Cerebellum (tissue), 4 donors: ENCODE measurements at places on chromosomes 1 and 21.

DNA sequence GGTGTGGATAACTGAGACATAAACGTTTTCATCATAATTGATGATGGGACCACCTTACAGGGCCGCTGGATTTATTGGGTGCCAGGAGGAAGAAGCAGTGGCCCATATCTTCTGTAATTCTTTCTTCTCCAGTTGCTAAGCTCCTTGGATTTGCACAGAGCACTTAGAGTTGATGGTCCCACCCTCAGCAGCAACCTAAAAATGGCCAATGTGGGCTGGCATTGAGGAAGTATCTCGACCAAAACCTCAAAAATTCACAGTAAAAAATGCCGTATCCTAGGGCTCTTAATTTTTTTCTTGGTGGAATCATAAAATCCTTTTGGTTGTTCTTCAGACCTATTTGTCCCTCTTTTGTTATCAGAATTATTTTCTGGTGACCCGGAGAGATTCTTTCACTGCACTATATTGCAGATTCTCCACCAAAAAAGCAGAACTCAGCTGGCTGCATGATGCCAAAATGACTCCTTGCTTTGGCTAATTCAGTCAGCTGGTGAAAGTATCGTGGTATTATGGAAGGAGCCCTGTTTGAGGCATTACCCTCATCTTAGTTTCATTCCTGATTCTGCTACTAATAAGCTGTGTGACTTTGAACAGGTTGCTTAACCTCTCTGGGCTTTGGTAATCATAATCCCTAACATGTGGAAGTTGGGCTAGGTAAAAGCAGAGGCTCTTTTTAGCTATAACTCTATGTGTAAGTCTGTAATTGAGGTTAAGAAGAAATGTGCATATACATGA, 27.6 kb downstream of the KIRREL1 start:
- DNase-seq = no peak

- DNase-seq = no peak
These were observed 154.6 kb downstream of the FOXD2 start for GRCh38 chr1:47592296-47593012.

GRCh38 chr1:41640141-41640751, 155.8 kb upstream of the EDN2 start:
- DNase-seq = no peak

DNA sequence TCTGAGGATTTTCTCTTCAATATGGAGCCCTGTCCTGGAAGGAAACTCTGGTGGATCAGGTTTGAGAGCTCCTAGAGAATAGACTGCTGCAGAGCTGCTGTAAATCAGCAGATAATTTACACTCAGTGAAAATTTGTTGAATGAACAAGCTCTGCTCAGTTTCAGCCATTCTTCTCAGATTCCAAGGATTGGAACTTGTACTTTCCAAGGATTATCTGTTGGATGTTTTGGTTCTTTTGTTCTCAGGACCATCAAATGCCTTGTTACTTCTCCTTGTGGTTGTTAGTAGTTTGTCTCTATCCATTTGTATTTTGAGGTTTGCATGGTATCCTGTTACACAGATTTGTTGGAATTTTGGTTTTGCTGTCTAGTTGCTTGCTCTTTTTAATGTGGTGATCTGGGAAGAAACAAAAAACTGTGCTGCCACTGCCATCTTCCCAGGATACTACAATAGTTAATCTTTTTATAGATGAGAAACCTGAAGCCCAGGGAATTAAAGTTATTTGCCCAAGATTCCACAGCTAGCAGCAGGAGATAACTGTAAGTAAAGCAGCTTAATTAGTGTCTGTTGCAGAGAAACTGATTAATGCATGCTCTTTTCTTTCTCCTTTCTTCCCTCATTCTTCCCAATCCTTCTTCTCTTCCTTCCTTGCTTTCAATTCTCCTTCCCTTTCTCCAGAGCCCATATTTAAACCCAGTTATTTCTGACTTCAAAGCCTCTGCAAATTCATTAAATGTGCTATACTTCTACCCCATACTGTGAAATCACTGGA, 21.7 kb upstream of the KIFAP3 start:
- no peak for DNase-seq

GRCh38 chr1:51644533-51645197, 27.8 kb downstream of the OSBPL9 start:
- no peak for DNase-seq

GRCh38 chr1:108722292-108722691, 9.6 kb downstream of the FNDC7 start:
- DNase-seq = no peak

DNA sequence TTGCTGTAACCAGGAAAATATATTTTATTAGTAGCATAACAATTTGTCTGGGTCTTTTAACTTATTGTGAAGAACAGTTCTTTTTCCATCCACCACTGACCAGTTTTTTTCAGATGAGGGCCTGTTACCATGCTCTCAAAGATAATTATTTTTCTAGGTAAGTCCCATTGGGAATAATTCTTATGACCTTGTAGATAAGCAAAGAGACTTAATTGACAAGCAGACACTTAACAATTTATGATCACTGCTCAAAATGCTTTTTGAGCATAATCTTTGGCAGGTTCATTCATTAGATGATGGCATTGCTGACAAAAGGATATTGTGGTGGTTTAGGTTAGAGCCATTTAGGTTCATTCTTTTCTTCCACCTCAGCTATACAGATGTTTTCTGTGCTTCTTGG, 6.6 kb downstream of the SNX27 start:
- no peak for DNase-seq

DNA sequence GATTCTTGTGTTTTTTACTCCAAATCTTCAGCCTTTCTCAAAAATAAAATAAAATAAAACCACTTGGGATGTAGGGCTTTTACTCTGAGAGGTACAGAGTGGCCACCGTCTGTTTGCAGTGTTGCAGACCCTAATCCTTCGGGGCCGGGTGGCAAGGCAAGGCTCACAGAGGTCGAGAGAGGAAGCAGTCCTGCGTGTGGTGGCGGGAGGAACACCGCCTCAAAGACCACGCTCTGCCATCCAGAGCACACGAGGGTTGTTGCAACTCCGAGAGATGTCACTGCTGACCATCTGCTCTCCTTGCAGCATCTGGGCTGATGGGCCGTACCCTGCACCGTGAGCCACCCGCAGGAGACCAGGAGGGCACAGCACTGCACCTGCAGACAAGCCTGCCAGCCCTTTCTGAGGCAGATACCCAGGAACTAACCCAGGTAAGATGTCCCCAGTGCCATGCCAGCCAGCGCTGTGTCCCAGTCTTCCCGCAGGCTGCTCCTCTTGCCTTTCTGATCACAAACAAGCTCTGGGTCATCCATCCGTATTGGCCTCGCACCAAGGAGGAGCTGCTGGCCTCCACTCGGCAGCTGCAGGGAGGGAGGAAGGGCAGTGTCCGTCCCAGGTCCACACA, 31.5 kb downstream of the SNAP47 start:
- DNase-seq = no peak

DNA sequence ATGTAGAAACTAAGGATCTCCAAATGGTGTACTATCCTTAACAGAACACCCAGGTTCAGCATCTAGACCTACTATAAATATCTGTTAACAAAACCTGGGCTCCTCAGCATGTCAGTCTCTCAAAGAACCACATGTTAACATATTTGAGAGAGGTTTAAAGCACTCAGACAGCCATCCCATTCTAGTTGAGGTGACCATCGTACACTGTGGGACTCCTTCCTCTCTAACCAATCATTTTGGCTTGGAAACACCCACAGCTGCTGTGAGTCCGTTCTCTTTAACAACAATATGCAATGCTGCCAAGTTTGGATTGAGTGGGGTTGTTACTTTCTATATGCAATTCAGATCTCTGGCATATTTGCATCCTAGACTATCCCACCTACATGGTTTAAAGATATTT, 105.8 kb downstream of the MRPL39 start:
- DNase-seq = no peak

- no peak for DNase-seq
These were observed 2.1 kb downstream of the EVA1B start for GRCh38 chr1:36321119-36321951.

- no peak for DNase-seq
These were observed 451.0 kb upstream of the RGS18 start for GRCh38 chr1:191707288-191707687.

GRCh38 chr1:205491794-205492193, 12.7 kb upstream of the CDK18 start:
- no peak for DNase-seq

GRCh38 chr1:248914796-248915381, 8.9 kb downstream of the PGBD2 start:
- DNase-seq = no peak

GRCh38 chr1:237556911-237557310, 333.8 kb downstream of the ZP4 start:
- peak; percentile 59 for DNase-seq

- DNase-seq = no peak
These were observed 1.4 kb downstream of the CITED4 start for GRCh38 chr1:40860706-40861223.

DNA sequence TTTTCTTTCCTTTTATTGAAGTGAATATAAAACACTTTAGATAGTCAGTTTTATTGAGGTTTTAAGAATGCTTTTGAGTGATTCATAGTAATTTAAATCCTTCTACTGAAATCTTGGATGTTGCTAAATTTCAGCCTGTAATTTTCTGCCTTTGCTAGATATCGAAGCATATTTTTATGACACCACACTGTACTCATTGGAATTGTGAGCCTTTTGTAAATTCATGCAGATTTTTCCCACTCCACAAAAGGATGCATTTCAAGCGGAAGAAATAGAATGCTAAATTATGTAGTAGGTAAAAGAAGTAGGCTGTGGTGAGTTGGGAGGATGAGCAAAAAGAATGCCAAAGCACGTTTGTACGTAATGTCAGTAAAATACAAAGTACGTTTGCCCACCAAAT, 13.8 kb downstream of the SNX7 start:
- no peak for DNase-seq

DNA sequence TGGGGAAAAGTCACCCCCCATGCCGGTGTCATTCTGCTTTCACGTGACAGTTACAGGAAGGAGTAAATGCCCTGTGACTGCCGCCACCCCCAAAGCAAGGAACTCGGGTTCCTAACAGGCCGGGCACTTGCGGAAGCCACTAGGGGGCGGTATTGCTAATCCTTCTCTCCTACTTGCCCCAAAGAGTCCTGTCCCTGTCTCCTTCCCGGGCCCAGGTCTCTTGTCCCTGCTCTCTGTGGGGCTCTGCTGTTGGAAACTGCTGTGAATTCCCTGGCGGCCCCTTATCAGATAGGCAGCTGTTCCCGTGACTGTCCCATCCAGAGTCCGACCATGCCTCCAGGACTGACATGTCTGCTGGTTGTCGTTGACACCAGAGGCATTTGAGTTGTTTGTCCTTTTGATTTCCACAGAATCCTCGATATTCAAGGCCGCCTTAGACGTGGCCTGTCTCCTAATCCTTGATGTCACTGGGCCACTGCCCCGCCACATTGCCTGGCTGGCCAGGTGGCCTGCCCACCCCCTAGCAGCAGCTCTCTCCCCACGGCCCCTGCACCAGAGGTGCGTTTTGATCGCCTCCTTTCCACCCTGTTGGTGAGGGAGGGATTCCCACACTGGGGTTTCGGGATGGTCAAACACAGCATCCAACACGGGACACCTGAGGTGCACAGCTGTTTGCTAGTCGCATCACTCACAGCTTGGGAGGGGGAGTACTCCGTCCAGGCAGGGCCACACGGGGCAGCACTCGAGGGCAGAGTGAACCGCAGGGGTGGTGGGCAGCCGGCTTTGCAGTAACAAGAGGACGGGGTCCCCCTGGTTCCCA, 37.3 kb downstream of the CHAF1B start:
- DNase-seq = no peak

DNA sequence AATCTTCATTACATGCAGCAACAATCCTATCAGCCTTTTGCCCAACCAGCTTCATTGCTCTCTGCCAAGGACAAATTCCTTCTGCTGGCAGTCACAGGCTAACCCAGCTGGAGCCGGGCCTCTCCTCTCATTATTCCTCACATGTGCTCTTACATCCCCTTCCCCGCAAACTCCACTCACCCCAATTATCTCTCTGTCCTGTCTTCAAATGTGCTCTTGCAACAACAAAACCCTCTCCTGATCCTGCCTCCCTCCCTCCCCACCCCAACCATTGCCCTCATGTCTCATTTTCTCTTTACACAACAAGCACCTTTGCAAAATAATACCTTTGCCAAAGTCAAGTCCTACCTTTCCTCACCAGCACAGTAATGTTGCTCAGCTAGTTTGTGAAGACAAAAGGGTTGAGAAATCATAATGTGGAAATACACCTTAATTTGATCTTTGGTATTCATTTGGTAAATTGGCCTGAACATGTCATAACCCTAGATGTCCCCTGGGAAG, 36.0 kb upstream of the DHCR24 start:
- DNase-seq = no peak

DNA sequence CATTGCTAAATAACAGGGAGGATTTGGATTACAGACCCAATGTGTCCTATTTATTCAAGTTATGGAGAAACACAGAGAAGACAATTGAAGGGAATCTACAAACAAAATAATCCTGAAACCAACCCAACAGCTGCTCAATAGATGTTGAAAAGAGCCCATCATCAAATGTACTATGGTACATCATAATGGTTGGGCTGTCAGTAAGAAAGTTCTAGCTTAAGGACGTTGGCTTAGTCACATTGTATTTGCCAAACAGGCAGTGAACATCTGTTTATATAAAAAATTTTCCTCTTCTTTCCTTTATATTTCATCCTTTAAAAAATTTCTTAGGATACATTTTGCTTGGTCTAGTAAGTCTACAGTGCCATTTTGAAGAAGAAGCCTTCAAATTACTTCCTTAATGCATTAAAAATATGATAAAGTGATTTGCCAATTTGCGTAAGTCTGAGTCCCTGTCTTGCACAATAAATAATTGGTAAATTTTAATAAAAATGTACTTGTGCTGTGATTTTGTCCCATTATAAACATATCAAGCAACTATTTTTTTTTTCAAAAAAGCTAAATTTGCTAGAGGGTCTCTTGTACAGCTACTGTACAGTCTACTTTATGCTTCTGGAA, 14.4 kb downstream of the MAP3K7CL start:
- DNase-seq = no peak

- DNase-seq = no peak
These were observed 471.3 kb downstream of the OMA1 start for GRCh38 chr1:58075188-58075578.

DNA sequence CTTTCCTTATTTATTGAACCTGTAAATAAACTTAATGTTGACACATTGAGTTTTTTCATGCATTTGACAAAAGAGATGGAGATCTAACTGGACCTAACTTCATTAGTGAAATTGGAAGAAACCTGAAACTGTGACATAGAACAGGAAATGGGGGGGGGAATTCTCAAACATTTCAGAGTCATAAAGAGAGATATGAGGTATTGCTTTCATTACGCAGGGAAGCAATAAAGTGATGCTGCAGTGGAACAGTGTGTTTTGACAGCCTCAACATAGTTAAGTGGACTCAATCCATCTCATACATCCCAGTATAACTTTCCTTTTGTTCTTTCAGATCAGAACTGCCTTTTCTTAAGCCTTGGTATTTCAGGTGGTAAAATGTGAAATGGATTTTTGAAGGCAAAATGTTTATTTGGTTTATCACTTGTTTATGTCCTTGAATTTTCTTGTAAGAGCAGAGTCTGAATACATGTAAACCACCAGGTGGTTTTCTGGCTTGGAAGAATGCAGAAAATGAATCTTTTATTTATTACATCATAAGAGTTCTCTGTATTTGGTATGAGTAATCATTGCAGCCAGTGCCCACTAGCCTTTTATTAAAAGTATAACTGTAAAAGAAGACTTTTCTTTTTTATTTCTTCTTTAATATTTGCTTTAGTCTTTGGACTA, 132.5 kb downstream of the ZNF326 start:
- no peak for DNase-seq
